ENCODE measurements at places on chromosomes 13 and 19.
A peak's percentile ranks its signal among the peaks of the same experiment; 100 is the strongest.

DNA sequence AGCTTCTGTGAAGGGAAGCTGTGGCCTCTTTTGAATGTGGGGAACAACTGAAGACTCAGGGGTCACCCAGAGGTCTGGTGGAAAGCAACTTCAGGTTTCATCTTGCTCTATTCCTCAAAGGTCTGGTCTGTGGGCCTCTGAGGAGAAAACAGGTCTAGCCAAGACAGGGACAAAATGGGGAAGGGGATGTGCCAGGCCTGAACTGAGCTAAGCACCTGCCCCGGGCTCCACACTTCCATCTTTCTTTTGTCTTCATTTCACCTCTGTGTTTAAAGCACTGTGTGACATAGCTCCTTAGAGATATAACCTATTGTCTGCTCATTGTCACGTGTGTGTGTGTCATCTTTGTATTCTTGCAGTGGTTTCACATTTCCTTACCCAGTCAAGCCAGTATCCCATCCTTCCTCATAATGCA, 19.9 kb upstream of the GDF15 start:
- no peak for DNase-seq

- no peak for DNase-seq
These were observed 4.8 kb upstream of the SERP2 start for GRCh38 chr13:44368599-44369368.

- DNase-seq: no peak
These were observed 132.7 kb upstream of the KL start for GRCh38 chr13:32883474-32883873.

GRCh38 chr13:76621705-76622104, 264.5 kb downstream of the KCTD12 start:
- DNase-seq: no peak

DNA sequence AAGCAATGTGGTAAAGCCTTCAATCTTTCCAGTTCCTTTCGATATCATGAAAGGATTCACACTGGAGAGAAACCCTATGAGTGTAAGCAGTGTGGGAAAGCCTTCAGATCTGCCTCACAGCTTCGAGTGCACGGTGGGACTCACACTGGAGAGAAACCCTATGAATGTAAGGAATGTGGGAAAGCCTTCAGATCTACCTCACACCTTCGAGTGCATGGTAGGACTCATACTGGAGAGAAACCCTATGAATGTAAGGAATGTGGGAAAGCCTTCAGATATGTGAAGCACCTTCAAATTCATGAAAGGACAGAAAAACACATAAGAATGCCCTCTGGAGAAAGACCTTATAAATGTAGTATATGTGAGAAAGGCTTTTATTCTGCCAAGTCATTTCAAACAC, 15.6 kb upstream of the ZNF763 start:
- DNase-seq: no peak

DNA sequence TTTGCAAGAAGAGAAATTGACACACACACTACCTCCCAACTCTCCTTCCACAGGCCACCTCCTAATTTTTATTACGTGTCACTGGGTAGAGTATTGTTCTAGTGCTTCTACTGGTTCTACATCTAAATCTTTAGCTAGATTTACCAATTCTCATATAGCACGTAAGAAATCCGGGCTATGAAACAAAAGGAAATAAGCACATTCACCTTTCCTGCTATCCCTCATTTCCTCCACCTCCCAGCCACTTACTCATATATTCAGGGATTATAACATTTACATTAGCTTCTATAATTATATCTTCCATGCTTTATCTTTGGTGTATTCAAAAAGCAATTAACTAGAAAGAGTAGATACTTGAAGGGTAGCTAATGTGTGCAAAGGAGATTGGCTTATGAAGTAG, 39.7 kb downstream of the USP12 start:
- no peak for DNase-seq

- DNase-seq: no peak
These were observed 29.9 kb downstream of the PBX4 start for GRCh38 chr19:19588546-19588945.

- DNase-seq: no peak
These were observed 53.4 kb downstream of the ABCC4 start for GRCh38 chr13:95247852-95248251.

DNA sequence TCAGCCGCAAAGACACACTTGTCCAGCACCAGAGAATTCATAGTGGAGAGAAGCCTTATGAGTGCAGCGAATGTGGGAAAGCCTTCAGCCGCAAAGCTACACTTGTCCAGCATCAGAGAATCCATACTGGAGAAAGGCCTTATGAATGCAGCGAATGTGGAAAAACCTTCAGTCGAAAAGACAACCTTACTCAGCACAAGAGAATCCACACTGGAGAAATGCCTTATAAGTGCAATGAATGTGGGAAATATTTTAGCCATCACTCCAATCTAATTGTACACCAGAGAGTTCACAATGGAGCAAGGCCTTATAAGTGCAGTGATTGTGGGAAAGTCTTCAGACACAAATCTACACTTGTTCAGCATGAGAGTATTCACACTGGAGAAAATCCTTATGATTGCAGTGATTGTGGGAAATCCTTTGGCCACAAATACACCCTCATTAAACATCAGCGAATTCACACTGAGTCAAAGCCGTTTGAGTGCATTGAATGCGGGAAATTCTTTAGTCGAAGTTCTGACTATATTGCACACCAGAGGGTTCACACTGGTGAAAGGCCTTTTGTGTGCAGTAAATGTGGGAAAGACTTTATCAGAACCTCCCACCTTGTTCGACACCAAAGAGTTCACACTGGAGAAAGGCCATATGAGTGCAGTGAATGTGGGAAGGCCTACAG, 6.8 kb downstream of the ZNF134 start:
- DNase-seq: no peak

GRCh38 chr19:57192077-57192420, 749 bp downstream of the ZNF264 start:
- no peak for DNase-seq

DNA sequence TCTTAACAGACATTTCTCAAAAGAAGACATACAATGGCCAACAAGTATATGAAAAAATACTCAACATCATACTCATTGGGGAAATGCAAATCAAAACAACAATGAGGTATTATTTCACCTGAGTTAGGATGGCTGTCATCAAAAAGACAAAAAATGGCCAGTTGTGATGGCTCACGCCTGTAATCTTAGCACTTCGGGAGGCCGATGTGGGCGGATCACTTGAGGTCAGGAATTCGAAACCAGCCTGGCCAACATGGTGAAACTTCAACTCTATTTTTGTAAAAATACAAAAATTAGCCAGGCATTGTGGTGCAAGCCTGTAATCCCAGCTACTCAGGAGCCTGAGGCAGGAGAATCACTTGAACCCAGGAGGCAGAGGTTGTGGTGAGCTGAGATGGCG, 22.0 kb downstream of the CEACAM16 start:
- DNase-seq: no peak

GRCh38 chr19:32287086-32287485, 58.3 kb upstream of the ZNF507 start:
- DNase-seq: no peak

- no peak for DNase-seq
These were observed 10.8 kb downstream of the C2CD4C start for GRCh38 chr19:397941-398706.

DNA sequence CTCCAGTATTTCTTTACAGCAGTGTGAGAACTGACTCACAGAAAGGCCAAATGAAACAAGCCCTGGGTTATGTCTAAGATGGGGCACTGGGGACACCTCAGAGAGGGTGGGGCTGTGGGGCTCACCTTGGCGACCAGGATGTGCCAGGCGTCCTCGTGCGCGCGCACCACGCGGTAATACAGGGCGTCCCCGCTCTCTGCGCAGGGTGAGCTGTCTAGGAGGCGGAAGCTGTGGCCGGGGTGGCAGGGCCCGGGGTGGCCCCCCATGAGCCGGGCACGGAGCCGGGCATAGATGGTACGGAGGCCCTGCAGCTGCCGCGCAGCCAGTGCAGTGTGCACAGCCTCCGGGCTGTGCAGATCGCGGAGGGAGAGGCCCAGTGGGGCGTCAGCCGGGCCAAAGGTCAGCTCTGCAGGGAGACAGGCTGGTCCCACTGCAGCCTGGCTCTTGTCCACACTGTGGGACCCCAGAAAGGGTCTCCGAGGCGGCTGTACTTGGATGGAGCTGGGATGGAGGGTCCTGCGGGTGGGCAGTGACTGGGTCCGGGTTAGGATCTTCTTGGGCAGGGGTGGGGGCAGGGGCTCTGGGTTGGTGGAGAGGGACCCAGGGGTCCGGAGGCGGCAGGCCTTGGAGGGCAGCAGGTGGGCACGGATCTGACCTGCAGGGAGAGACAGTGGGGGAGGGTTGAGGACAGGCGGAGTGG, 3.4 kb downstream of the PEAK3 start:
- DNase-seq: no peak

- DNase-seq: no peak
These were observed 118.5 kb upstream of the SERTM1 start for GRCh38 chr13:36555151-36555986.

- DNase-seq: no peak
These were observed 12.0 kb upstream of the SLC7A1 start for GRCh38 chr13:29607465-29607864.

- peak; percentile 33 for DNase-seq
These were observed 25.0 kb downstream of the GRIN2D start for GRCh38 chr19:48418317-48419064.

- DNase-seq: no peak
These were observed 9.9 kb upstream of the C5AR2 start for GRCh38 chr19:47322058-47322457.

- no peak for DNase-seq
These were observed 21.7 kb downstream of the IFT88 start for GRCh38 chr13:20588529-20589110.

GRCh38 chr13:34207872-34208271, 389.9 kb downstream of the RFC3 start:
- no peak for DNase-seq

GRCh38 chr19:49579947-49580263, 451 bp downstream of the NOSIP start:
- DNase-seq: no peak

- no peak for DNase-seq
These were observed 74.0 kb downstream of the CAB39L start for GRCh38 chr13:49369866-49370265.

DNA sequence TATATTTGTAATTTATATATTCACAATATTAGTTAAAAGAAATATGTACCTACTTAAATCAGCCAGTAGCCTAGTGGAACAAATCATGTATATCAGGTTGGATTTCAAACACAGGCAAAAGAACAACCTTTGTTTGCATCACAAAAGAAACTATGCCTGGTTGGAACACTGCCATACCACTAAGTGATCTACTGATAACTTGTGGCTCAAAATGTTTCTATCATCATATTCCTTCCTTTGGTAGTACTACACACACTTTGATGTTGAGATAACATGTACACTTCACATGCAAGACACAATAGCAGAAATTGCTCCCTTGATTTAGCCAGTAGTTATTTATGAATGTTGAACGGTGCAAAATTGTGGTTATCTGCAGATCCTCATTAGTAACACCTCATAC, 146.0 kb upstream of the GPC6 start:
- no peak for DNase-seq

DNA sequence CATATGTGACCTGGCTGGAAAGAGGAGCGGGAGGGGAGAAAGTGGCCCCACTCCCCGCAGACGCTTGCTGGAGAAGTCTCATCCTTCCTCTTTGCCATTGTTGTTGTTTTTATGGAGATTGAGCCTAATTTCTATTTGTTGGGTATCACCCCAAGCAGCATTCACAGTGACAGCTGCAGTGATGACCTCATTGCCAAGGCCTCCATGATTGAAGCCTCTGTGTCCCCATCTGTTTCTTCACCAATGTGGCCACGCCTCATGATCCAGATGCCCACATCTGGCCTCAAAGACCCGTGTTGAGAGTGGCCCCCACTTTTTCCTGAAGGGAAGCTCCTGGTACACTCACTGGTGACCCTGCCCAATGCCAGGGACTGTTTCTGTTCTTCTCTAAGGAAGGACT, 154.2 kb downstream of the SLC7A1 start:
- no peak for DNase-seq

- DNase-seq: no peak
These were observed 5.3 kb downstream of the EFNA2 start for GRCh38 chr19:1290703-1291651.

DNA sequence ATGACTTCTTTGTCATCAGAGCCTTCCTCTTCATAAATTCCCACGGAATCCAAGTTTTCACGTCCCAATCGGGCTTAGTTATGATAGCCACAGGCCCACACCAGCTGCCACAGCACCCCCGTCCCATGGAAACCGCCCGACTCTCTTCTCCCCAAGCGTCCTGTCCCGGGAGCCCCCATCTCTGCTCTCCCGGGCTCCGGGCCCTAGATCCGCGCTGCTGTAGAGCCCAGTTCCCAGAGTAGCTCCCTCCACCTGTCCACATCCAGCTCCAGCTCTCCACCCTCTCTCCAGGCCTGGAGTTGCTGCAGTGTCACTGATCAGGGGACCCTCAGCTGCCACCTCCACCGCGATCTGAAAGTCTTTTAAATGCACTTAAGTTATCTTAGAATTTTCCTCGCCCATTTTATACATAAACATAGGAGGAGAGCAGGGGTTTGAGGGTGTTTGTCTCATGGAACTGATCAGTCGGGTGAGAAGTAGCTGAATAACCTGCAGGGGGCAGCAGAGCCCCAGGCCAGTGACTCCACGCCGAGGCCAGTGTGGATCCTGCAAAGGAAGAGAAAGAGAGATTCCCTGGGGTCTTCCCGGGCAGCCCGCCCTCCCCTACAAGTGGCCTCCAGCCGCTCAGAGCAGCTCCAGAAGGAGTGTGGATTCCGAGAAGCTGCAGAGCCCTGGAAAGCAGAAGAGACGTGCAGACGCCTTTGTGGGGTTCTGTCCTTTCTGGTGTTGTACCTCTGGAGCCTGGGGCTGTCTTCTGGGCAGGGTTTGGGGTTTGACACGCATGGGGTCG, 1.1 kb upstream of the ZNF763 start:
- peak; percentile 81 for DNase-seq

DNA sequence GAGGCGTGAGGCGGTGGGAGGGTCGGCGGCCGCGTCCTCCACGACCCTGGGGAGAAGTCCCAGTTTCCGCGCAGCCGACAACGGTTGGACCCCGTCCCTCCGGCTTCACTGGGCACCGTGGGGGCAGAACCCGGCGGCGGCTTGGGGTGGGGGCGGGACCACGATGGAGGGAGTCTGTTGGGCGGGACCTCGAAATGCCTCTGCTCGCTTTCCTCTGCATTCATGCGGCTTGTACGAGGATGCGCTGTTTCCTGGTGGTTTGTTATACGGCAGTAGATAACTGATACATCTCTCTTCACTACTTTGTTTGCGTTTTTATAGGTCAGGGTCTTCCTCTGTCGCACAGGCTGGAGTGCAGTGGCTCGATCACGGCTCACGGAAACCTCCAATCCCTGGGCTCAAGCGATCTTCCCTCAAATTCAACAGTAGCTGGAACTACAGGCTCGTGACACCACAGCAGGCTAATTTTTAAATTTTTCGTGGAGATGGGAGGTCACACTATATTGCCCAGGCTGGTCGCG, 24.6 kb upstream of the ZNF846 start:
- DNase-seq: peak; percentile 73

DNA sequence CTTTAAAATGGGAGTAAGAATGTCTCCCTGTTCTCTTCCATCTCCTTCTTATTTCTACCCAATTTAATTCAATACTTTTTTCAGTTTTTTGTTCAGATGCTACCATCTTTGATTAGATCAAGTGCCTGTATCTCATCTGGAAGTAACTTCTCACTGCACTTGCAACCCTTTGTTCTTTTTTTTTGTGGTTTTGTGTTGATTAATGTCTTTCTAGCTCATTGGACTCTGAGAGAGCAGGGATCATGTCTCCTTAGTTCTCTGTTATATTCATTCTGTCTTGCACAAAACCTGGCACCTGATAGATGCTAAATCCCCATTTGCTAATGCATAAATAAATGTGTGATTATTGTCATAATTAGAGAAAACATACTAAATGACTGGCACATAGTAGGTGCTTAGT, 834 bp upstream of the ITGBL1 start:
- no peak for DNase-seq

GRCh38 chr13:77599351-77599750, 63.8 kb downstream of the SCEL start:
- DNase-seq: no peak

Measured in stimulated activated CD4-positive, alpha-beta T cell treated with anti-CD3 and anti-CD28 coated beads, Interleukin-15, amount 100 ng/mL, for 24 hours (primary cell).